Fibroblast of skin of right biceps (primary cell): ENCODE measurements at places on chromosomes 6 and 20.

- DNase-seq: no peak
These were observed 85.3 kb upstream of the SLC22A23 start for GRCh38 chr6:3542032-3542640.

DNA sequence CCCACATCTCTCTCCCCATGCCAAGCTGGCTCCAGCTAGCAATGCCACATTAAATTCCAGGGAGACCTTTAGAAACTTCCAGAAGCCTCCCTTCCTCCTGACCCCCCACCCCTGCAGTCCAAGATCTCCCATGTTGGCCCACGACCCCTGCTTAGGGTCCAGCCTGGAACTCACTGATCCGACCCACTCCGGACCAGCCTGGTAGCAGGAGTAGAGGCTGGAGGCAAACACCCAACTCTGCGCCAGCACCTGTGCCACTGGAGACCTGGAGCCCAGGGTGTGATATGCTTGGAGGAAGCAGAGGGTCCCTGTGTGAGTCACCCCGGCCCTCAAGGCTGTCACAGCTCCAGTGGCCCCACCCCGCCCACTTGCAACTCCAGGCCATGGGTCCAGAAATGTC is 3.3 kb upstream of the ULBP1 start:
- no peak for DNase-seq

- no peak for DNase-seq
These were observed 25.3 kb downstream of the SRPK1 start for GRCh38 chr6:35895560-35895959.

DNA sequence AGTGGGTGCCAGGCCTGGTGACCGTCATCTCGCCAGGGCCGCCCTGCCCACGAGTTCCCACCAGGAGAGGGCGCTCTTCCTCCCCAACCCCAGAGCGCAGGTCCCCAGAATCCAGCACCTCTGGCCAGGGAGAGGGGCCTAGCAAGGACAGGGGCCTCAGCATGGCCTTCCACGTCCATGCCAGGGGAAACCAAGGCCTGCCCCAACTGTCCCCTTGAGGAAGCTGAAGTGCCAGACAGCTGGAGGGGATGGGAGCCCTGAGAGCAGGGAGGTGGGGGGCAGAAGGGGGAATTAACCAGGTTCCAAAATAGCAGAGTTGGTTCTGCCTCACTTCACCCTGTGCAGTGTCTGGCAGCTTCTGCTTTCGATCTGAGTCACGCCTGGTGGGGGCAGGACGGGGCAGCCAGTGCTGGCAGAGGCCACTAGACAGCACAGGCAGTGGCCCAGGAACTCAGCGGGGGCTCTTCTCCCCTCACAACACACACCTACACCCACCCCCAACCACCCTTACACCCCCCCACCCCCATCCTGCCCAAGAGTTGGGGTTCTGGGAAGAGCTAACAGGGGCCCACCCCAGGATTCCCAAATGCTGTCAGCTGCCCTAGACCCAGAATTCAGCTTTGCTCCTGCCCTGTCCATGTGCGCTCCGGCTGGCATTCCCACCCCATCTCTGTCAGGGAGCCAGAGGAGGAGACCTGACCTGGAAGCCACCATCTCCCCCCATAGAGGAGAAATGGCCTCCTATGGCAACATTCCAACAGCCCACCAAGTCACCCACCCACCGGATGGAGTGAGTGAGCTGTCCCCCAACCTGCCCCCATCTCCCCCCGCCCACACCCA is 29.2 kb downstream of the TFEB start:
- peak; percentile 67 for DNase-seq

DNA sequence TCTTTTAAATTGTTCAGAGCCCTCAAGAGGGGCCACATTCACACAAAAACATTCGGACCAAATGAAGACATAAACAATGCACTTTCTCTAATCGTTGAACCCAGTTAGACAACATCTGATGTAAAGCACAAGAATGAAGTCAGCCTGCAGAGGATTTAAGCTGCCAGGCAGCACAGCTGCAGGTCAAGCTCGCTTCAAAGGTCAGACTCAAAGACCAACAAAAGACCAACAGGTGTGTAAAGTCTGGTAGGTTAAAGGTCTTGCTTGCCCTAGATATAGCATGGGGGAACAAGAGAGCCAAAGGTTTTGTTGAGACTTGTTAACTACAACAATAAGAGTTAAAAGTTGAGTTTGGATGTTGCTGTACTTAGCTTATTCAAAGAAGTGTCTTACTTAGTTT is 26.7 kb upstream of the MYLIP start:
- DNase-seq: no peak

DNA sequence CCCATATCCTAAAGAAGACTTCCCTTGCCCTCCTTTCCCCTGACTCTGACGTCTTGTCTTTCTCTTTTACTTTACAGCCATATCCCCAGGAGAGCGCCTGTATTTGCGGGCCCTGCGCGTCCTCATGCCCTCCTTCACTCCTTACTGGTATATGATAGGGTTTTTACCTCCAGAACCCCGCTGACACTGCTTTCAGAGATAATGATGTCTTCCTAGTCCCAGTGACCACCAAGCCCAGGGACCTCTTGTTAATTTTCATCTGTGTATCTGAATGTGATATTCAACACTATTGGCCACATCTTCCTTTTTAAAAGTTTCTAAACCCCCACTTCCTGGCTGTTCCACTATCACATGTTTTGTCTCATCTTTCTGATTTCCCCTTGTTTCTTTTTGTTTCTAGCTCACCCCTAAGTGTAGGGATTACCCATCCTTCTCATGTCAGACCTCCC is 102.0 kb downstream of the HIVEP1 start:
- no peak for DNase-seq

DNA sequence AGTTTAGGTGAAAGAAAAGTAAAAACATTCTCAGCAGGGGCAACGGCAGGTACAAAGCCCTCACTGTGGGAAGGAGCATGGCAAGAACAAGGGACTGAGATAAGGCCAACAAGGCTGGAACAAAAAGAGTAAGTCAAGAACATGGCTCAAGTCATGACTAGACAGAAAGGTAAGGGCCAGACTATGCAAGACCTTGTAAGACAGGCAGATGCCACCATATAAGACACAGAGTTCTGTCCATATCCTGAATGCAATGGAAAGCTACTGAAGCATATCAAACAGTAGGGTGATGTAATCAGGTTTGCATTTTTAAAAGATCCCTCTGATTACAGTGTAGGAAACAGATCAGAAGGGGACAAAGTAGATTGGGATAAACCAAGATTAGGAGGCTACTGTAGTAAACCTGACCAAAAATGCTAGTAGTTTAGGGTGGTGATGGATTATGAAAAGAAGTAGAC is 5.5 kb downstream of the REV3L start:
- DNase-seq: peak; percentile 13

GRCh38 chr6:160917572-160917971 is 74.0 kb upstream of the MAP3K4 start:
- DNase-seq: no peak

- DNase-seq: no peak
These were observed 55.4 kb downstream of the CEP162 start for GRCh38 chr6:84172080-84172479.

DNA sequence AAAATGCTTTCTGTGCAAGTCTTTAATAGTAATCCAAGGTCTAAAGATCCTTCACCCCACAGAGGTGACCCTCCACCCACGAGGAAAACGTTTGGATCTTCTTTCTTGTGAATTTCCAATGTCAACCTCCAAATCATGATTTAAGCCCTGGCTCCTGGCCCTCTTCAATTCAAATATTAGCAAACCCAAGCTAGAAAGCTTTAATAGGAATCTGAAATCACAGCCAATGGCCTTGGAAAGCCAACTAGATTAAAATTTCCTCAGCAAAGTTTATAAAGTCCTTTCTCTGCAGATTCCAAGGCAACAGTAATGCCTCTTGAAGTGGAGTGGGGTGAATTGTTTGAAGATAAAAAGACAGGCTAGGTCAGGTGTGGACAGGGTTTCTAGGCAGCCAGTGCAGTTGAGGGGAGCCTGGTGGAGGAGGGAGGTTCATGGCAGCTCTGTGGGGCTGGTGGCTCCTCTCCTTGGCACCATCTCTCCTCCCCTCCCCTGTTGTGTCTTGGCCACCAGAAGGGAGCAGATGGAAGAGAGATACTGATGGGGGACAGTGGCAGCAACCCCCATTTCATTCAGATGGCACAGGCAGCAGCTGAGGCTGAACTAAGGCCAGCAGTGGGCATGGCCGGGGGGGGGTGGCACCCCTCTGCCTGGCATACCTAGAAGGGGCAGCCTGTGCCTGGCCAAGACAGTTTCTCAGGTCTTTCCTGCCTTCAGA is 12.0 kb upstream of the UQCC2 start:
- no peak for DNase-seq

DNA sequence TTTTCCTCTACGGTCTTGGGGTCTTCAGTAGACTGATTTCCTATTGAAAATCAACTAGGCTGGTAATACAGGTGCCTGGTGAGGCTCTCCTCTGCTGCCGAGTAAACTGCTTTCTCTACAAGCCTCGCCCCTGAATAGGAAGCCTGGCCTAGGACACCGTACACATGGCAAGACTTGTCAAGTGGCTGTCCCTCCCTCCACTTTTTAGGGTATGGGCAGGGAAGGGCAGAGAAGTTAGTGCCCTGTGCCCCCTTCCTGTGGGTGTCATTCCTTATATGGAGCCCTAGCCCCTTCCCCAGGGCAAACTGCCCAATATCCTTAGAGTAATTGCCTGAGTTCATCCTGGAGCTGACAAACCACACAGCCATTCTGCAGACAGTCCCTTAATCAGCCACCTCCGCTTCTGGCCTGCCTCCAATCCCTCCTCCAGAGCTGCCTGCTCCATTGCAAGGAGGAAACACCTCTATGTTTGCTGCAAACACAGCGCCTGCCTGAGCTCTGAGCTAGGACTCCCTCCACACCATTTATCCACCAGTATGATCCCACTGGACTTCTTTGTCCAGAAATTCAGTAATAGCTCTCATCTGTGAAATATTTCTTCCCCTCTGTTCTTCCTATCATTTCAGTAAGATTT is 93.1 kb downstream of the CHD6 start:
- DNase-seq: peak; percentile 59

DNA sequence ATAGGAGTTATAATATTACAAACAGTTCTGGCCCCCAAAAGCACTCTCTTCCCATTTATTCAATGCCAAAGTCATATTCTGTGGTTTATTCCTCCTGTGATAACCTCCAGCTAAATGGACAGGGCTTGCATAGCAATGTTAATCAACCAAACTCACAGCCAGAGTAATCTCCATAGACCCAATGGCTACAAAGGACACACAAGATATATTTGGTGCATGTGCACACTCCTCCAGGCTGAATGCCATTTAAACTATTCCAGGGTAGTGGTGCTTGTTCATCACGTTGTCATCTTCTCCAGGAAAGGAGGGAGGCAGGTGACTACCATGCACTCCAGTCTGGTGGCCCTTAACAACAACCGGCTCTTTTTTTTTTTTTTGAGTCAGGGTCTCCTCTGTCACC is 56.8 kb downstream of the B3GAT2 start:
- no peak for DNase-seq

- no peak for DNase-seq
These were observed 49.1 kb downstream of the FAM120B start for GRCh38 chr6:170355661-170356060.

- DNase-seq: no peak
These were observed 201.1 kb downstream of the ZFAND3 start for GRCh38 chr6:38020593-38020992.

GRCh38 chr6:84774157-84774984 is 10.0 kb upstream of the TBX18 start:
- DNase-seq: peak; percentile 67

DNA sequence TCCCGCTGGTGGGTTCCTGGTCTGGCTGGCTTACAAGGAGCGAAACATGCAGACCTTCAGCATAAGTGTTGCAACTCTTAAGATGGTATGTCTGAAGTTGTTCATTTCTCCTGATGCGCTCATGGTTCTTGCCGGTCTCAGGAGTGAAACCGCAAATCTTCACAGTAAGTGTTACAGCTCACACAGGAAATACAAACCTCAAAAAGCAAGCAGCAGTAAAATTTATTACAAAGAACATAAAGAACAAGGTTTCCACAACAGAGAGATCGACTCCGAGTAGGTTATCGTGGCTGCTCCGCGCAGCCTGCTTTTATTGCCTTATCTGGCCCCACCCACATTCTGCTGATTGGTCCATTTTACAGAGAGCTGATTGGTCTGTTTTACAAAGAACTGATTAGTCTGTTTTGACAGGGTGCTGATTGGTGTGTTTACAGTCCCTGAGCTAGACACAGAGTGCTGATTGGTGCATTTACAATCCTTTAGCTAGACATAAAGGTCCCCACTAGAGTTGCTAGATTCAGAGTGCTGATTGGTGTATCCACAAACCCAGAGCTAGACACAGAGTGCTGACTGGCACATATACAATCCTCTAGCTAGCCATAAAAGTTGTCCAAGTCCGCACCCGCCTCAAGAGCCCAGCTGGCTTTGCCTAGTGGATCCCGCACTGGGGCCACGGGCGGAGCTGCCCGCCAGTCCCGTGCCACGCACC is 39.2 kb downstream of the TRIM27 start:
- DNase-seq: no peak

DNA sequence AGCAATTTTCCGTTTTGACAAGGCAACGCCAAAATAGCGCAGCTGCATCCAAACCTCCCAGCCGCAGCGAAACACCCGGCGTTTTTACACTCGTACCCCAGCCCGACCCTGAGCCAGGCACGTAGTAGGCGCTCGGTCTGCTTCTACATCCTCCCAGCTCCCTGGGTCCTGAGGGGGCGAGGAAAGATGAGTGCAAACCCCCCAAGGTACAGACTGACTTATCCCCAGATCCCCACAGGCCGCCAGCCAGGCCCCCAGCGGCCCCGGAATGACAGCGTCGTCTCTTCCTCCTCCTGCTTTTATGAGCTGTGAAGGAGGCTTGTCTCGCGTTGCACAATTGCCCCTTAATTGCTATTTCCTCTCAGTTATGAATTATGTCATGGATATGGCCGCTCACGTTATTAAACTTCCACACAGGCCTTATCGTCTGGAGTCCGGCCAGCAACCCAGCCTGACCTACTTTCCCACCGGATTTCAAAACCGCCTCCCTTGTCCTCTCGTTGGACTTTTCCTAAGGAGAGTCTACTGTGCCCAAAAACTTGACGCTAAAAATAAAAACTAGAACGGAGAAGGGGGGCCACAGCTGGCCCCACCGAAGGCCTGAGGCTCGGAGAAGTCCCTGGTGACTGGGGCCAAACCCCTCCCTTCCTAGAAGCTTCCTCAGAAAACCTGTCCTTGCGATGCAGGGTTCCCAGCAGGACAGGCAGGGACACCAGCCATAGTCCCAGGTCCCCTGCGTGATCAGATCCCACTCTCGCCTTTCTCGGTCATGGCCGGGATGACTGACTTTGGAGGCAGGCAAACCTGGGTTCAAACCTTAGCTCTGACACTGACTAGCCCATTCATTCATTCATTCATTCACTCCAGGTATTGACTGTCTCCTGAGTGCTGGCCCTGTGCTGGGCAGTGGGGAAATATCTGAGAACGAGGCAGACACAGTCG is 130.9 kb upstream of the PTPN1 start:
- DNase-seq: peak; percentile 94

- DNase-seq: peak; percentile 62
These were observed 17.7 kb downstream of the GFOD1 start for GRCh38 chr6:13469693-13470092.
